ENCODE measurements at places on chromosomes 7 and 10.

DNA sequence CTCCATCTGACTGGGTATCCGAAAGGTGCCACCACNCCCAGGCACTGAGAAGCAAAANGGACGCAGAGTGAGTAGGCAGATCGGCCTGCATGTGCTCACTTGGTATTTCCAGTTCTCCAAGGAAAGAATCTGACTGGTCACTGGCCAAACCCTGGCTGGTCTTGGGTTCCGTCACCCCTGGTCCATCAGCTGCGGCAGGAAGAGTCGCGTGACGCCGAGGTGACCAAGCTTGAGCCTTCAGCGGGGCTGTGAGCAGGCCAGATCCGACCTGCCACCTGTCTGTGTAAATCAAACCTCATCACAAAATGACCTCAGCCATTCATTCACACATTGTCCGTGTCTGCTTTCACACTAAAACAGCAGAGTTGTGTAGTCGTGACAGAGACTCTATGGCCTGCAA is 28.8 kb upstream of the CHST15 start:
- DNase-seq: no peak

- no peak for DNase-seq
Measured at GRCh38 chr7:45566961-45567360, 7.2 kb upstream of the ADCY1 start.

GRCh38 chr7:20798694-20799121 is 12.0 kb upstream of the SP8 start:
- no peak for DNase-seq

DNA sequence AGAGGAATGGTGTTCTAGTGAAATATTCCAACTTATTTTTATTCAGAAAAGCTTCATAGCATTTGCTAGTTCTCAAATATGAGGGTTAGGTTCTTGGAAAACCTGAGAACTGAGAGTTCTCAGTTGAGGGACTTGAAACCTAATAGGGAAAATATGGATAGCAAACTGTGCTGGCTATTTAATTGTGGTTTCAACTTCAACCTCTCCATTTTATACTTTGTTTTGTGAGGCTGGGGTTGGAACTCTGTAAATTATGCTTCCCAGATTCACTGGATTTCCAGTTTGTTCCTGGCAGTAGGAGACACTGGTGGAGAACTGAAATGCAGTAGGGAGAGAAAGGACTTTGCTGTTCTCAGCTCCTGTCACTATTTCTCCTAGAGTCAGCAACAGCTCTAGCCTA is 52.7 kb downstream of the CDK14 start:
- no peak for DNase-seq

GRCh38 chr7:24778543-24779282 is 21.4 kb upstream of the GSDME start:
- DNase-seq: no peak

DNA sequence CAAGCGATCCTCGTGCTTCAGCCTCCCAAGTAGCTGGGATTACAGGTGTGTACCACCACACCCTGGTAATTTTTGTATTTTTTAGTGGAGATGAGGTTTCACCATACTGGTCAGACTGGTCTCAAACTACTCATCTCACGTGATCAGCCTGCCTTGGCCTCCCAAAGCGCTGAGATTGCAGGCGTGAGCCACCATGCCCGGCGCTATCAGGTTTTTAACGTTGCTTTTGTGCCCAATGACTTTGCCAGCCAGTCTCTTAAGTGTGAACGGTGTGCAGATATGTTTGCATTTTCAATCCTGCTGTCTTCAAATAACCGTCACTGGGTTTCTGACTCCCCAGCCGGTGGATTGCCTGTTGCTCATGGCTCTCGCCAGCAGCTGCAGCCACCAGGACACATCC is 201.8 kb upstream of the PPP2R2D start:
- DNase-seq: no peak

- DNase-seq: no peak
Measured at GRCh38 chr7:65265933-65266519, 107.6 kb upstream of the ZNF92 start.

DNA sequence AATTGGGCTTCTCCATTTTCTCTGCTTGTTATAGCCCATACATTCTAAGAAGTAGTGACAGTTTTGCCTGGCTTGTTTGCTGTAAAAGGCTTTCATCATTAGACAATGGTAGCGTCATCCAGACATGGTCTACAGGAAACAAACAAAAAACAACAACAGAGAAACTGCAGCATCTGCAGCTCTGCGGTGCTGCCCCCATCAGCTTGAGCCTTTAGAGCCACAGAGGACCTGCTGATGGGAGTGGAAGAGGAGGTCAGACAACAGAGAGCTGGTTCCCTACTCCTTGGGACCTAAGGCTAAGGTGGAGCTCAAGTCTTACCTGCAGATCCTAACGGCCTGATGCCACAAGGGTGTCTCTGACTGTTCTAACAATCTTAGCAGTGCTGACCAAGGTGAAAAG is 3.1 kb downstream of the INA start:
- no peak for DNase-seq

DNA sequence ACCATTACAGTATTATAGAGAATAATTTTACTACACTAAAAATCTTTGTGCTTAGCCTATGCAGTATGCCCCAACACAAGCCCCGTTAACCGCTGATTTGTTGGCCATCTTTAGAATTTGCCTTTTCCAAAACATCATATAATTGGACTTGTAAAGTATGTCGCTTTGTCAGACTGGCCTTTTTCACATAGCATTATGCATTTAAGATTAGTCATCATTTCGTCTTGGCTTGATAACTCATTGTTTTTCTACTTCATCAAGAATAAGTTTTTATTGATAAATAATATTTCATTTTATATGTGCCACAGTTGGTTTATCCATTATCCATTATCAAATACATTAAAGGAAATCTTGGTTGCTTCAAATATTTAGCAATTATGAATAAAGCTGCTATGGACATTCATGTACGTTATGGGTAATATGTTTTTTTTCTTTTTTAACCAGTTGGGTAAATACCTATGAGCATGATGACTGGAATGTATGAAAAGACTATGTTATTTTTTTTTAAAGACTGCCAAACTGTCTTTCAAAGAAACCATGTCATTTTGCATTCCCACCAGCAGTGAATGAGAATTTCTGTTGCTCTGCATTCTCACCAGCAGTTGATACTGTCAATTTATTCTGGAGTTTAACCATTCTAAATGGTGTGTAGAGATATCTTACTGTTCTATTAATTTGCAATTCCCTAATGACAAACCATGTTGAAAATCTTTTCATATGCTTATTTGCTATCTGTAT is 273.1 kb upstream of the KCND2 start:
- DNase-seq: no peak

GRCh38 chr10:122636953-122637352 is 62.7 kb downstream of the C10orf120 start:
- DNase-seq: no peak

DNA sequence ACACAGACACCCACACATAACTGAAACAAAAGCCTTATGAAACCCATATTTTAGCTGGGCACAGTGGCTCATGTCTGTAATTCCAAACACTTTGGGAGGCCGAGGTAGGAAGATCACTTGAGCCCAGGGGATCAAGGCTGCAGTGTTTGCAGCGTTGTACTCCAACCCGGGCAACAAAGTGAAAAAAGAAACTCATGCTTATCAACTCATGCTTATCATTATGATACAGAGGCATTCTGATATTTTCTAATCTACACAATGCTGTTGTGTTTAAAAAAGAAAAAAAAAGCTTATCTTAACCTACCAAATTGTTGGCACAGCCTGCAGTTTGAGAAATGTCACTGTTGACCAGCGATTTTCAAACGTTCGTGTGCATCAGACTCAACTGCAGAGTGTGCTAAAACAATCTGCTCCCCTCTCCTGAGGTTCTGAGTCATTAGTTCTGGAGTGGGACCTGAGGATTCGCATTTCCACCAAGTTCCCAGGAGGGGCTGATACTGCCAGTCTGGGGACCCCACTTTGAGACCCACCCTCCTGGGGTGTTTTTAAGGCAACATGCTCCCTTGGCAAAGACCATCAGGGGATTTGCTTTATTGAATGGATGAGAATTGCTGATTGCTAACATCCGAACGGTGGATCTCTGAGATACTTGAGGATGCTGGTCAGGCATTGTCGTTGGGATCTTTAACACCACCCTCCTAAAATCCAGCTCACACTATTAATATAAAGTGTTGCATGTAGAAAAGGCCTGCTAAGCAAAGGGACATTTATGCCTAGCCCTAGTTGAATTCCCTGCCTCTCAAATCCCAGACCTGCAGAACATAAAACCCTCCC is 16.2 kb downstream of the CHST3 start:
- no peak for DNase-seq
